Activated T-helper 17 cell treated with anti-CD3 and anti-CD28 coated beads, Interleukin-2, amount 50 U/mL, for 72 hours (primary cell): ENCODE measurements at places on chromosomes 16 and 17. TPM values are rescaled to one million over a fixed set of nuclear protein-coding genes. Genes with fewer than 3 reads are reported as not detected.

TMEM238L gene
- not detected for total RNA-seq

HBQ1 gene
- total RNA-seq = not detected

DNA sequence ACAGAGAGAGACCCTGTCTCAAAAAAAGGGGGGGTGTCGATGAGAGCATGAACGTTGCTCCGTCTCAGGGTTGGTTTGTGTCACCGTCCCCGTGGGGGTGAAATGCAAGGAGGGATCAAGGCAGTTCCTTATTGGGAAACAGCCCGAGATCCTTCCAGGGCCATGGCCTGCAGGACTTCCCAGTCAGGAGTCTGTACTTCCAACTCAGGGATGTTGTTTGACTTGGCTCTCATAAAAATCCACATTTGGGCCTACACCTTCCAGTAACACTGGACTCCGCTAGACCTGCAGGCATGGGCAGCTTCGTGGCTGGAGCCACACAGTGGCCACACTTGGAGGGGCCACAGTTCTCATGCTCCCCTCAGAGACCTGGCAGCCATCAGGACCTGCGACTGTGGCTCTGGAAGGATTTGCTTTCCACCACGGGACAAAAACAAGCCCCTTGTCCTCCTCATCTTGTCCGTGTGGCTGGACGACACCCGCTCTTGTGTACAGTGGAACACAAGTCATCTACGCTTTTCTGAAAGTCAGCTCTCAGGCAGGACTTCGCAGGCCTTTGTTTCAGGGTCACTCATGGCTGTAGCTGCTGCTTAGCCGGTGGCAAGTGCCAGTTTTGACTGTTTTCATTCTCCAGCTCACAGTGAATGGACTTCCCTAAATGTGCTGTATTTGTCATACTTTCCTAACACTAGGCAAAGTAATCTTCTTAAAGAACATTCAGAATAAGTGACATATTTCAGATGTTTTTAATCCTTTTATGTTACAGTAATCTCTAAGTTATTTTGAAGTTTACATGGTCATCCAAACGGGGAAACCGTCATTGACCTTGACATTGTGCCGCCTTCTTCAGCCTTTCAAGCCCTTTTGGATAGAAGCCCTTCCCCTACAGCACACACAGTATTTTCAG is 24.2 kb upstream of the IL17C start:
- no peak for ATAC-seq

- no peak for ATAC-seq
Measured at GRCh38 chr16:28053461-28053860, 10.1 kb downstream of the GSG1L start.

DNA sequence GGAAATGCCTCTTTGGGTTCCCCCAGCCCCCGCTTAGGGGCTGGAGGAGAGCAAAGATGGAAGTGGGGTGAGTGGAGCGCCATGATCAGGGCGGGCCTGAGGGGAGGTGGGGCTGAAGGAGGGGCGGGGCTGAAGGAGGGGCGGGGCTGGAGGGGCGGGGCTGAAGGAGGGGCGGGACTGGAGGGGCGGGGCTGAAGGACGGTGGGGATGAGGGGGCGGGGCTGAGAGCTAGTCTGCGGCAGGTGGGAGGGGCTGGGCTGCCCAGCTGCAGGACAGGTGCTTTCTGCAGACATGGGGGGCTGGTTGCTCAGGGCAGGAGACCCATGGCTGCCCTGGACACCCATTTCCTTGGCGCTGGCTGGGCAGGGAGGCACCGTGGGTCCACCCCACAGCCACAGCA is 39.1 kb upstream of the PABPN1L start:
- ATAC-seq = peak; percentile 16

DNA sequence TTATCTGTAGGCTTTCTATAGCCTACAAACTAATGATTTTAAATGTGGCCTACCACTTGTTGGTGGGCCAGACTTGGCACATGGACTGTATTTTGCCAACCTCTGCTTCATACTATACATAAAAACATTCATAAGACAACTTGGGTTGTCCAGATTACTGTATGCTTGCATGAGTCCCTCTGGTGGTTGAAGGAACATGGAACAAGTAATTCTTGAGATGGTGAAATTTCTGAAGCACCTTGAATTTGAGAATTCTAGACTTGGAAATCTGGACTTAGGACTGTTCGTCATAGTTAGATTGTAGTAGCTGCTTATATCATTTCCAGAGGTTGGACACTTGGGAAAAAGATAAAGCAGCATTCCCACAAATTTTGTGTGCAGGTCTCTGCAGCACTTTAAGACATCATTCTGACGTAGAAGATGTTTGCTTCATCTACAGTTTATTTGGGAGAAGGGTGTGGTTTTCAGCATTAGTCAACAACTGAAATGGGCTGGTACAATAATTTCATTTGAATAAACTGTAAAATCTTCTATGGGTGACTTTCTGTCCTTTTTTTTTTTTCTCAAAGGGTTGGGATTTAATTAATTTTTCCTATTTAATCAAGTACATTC is 31.2 kb downstream of the NFATC3 start:
- ATAC-seq = peak; percentile 37

DNA sequence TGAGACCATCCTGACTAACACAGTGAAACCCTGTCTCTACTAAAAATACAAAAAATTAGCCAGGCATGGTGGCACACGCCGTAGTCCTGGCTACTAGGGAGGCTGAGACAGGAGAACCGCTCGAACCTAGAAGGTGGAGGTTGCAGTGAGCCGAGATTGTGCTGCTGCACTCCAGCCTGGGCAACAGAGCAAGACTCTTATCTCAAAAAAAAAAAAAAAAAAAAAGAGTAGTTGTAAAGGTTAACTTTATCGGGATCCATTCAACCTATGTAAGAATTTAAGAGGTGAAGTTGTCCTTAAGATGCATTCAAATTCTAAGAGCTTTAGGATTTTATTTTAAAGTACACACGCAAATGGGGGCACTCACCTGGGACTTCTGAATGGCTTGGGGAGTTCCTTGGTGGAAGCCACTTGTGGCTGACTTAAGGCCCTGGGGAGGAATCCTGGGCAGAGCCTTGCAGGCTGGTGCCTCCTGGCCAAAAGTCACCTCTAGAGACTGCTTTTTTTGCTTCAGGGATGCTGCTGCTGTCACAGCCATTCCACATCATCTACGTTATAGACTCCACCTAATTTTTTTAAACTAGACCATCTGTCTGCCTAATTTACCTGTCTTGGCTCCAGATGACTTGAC is 3.3 kb downstream of the CTCF start:
- no peak for ATAC-seq

GRCh38 chr16:73000020-73000906 is 47.7 kb downstream of the ZFHX3 start:
- no peak for ATAC-seq

- no peak for ATAC-seq
Measured at GRCh38 chr16:14088155-14088753, 17.1 kb downstream of the MRTFB start.

GRCh38 chr16:23074423-23074822 is 74.8 kb downstream of the USP31 start:
- no peak for ATAC-seq

DNA sequence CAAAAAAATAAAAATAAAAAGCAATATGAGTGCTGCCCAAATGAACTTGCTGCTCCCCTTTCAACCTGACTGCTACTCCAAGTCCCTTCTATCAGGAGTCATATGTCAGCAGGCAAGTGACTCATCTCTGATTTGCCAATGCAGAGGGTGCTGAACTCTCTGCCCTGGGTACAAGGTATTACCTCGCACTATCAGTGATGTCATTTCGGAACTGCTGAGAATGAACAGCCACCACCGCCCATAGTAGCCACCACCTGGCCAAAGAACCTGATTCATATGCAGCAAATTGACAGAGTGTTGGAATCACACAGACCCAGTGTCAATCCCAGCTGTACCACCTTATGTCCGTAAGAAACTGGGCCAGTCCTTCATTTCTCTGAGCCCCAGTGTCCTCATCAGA is 31.2 kb downstream of the LYRM9 start:
- ATAC-seq = peak; percentile 80

- ATAC-seq = no peak
Measured at GRCh38 chr16:84156342-84156784, 11.3 kb downstream of the DNAAF1 start.
